ENCODE measurements at places on chromosomes 2 and 18.

DNA sequence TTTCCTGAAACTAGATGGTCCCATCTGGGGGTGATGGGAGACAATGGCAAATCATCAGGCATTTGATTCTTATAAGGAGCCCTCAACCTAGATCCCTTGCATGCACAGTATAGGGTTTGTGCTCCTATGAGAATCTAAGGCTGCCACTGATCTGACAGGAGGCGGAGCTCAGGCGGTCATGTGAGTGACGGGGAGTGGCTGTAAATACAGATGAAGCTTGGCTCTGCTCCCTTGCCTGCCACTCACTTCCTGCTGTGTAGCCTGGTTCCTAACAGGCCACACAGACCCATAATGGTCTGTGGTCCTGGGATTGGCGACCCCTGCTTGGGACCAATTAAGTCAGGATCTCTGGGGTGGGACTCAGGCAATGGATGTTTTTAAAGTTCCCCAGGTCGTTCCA is 293.4 kb downstream of the ZNF521 start:
- no peak for DNase-seq

DNA sequence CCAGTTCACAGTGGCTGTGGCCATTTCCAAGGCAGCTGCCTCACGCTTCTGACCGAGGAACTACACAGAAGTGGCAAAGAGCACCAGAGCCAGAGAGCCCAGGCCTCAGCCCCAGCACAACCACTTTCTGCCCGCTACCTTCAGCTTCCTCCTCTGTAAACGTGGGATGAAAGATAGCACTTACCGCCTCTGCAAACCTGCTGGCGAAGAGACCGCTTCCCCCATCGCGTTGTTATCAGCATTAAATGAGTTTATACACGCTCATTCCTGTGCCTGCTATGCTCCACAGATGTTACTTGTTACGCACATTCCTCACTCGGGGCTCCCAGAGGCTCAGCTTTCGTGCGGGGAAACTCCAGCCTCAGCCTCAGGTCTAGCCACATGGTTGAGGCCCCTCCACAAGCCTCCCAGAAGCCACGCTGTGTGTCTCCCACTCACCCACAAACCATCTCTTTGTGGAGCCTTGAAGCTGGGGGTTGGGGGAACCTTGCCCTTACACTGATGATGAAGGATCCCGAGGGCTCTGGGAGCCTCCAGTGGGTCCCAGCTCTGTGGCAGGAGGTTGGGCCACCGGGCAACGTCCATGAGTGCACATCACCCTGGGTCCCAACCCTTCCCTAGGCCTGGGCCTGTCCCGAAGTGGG is 63.3 kb upstream of the SMAD7 start:
- no peak for DNase-seq

DNA sequence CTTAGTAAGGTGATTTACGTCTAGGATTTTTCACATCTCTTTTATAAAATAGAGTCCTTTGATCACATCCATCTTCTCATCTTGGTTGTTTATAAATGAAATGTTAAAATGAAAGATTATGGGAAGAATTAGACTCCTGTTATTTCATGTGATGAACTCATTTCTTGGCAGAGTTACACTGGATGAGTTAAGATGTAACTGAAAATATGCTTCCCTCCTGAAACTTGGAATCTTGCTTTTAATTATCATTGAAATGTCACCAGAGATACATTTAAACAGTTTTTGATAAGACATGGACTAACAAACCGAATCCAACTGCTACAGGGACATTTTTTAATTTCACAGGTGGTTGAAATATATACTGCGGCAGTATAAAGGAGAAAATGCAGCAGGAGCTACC is 274.0 kb downstream of the DLGAP1 start:
- DNase-seq, result no peak

DNA sequence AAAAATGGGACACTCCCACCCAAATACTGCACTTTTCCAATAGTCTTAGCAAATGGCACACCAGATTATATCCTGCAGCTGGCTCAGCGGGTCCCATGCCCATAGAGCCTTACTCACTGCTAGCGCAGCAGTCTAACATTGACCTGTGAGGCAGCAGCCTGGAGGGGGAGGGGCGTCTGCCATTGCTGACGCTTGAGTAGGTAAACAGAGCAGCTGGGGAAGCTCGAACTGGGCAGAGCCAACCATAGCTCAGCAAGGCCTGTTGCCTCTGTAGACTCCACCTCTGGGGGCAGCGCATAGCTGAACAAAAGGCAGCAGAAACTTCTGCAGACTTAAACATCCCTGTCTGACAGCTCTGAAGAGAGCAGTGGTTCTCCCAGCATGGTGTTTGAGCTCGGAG is 110.4 kb downstream of the CTIF start:
- no peak for DNase-seq

DNA sequence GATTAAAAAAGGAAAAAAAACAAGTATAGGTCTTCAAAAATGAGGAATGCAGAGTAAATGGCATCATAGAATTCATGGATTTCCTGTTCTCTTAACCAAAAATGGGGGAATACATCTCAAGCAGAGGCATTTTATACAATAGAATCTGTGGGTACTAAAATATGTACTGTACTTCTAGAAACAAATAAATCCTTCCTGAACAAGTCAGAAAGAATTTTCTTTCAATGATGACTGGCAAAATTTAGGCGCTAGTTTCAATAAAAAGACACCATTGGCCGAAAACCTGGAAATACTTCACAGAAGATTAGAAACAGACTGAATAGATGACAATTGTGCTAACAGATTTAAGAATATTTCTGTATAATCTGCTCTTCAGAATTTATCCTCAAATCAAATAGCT is 15.1 kb downstream of the TRAK2 start:
- no peak for DNase-seq

DNA sequence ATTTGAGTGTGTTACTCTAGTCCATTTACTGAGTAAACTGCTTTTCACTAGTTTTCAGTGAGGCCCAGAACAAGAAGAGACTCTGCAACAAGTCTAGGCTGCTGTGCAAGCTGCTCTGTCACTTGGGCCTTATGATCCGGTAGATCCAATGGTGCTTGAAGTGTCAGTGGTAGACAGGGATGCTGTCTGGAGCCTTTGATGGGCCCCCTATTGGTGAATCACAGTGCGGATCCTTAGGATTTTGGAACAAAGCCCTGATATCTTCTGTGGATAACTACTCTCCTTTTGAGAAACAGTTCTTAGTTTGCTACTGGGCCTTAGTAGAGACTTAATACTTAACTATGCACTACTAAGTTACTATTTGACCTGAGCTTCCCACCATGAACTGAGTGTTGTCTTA is 150.2 kb downstream of the TMEFF2 start:
- DNase-seq, result no peak
